ENCODE measurements at places on chromosomes 4 and X.
A peak's percentile ranks its signal among the peaks of the same experiment; 100 is the strongest.

- no peak for DNase-seq
These were observed 98.8 kb downstream of the SCFD2 start for GRCh38 chr4:53267026-53267425.

DNA sequence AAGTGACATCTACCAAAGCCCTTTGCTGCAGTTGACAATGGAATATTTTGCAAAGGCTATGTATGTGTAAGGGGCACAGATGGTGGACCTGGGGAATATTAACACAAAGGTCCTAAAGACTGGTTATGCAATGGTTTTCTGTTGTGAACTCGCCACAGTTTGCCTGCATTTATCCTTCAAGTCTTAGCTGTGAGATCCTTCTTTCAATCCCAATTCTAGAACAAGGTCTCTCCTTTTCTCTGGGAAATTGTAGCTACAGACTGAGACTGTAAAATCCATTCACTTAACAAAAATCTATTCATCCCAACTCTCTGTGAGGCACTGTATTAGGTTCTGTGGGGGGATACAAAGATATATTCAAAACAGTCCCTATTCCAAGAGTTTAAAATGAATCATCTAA, 250.4 kb downstream of the GPM6A start:
- no peak for DNase-seq

- DNase-seq, result peak; percentile 72
These were observed 4.3 kb upstream of the TLR6 start for GRCh38 chr4:38860788-38861424.

- no peak for DNase-seq
These were observed 28.2 kb downstream of the ARSJ start for GRCh38 chr4:113951263-113951662.

GRCh38 chr4:184932343-184932742, 85.9 kb upstream of the HELT start:
- DNase-seq, result no peak

DNA sequence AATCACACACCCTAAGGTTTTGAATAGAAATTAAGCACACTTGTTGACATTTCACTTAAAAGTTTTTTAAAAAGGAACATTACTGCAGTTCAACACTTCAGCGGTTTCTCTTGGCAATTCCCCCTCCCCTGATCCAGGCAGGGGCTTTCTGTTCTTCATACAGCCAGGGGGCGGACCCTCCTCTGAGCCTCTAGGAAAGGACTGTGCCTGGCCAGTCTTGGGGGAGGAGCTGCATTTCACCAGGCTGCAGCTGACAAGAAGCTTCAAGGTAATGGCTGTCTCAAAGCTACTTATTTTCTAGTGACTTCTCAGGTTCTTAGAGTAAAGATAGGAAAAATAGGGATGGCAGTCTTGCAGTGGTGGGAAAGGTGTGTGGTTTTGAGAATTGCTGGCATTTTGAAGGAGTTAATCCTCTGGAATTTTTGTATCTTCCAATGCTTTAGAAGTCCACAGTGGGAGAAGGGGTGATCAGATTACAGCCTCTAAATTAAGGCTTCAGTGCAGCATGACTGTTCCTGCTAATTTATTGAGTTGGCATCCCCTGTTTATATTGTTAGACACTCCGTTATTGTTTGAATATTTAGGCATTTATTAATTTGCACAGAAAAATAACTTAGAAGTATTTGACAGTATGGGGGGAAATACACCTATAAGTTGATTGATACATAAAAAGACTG, 33.5 kb downstream of the PWWP3B start:
- DNase-seq, result no peak

DNA sequence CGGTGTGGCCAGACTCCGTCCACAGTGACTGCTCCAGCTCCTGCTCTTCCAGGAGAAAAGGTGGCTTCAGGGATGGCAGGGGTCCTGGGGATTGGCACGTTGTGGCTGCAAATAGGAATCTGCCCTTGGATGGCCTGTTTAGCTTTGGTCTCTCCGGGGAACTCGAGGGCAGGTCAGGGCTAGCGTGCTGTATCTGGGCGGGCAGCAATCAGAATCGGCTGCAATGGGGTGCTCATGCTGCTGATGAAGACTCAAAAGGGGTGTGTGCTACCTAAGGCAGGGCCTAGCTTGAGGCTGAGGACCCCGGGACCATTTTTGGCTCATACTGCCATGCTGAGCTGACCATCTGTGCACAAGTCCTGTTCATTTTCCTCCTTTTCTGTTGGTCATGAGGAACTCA, 51.3 kb downstream of the RGS12 start:
- no peak for DNase-seq

DNA sequence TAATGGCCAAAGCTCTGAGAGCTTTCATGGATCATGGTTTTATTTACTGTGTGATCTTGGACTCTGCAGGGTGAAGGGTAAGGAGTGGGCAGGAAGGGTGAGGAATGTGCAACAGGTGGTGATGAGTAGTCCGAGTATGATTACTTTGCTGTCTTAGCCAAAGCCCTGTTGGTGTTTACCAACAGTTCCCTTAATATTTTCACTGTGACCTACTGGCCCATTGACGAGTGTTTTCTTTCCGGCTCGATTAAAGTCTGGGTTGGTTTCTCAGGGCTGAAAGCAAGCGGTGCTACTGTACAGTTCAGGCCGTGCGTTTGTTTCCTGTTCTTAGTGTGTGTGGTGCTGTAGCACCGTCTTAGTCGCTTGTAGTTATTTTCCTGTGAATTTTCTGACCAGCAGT, 2.6 kb downstream of the ARHGAP24 start:
- no peak for DNase-seq

All from CD4-positive, alpha-beta T cell treated with Interleukin-12 subunit alpha and Interleukin-12 subunit beta, for 1 hour (primary cell).